ENCODE measurements at places on chromosomes 12 and 14.

- peak; percentile 48 for DNase-seq
These were observed 48.6 kb downstream of the PCNX1 start for GRCh38 chr14:70955543-70956480.

- no peak for DNase-seq
These were observed 252.8 kb downstream of the TMEM117 start for GRCh38 chr12:44088647-44089046.

DNA sequence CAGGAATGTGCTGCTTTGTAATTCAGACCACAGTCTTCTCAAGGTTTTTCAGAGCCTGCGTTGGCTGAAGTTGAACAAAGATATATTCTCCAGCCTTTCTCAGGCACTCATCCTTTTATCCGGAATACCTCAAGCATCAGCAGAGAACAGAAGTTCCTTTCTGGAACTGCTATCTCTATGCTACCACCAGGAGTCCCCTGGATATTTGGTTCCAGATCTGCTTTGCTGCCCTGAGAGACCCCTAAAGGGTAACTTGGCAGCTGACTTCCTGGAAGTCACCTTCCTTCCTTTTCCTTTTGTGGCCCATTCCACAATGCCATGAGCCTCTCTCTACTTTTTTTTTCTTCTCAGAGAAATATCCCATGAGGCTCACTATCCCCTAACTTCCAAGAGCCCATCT, 188.2 kb downstream of the PLCZ1 start:
- DNase-seq, result no peak

GRCh38 chr12:94042321-94042720, 106.1 kb upstream of the PLXNC1 start:
- DNase-seq, result no peak

DNA sequence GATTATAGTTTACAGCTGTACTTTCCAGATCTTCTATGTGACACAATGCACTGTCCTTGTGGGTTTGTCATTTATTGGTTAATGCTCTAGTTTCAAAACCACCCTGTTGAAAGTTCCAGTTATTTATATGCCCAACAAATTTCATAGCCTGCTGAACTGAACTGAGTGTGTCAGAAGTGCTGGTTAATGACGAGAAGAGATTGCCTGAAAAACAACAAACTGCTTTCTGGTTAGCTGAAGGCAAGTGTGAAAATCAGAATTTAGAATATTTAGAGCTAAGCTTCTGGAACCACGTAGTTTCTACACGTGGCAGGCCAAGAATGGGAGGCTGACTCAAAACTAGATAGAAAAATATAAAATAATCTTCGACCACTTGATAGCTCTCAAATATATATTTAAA, 19.1 kb upstream of the RIN3 start:
- no peak for DNase-seq

- peak; percentile 42 for DNase-seq
These were observed 973.3 kb upstream of the TMEM132C start for GRCh38 chr12:127293507-127294310.

GRCh38 chr12:109951751-109952150, 44.4 kb downstream of the GIT2 start:
- DNase-seq, result no peak

GRCh38 chr14:51581017-51581881, 70.5 kb upstream of the FRMD6 start:
- no peak for DNase-seq

- no peak for DNase-seq
These were observed 27.3 kb upstream of the ITPK1 start for GRCh38 chr14:93142854-93143652.

- DNase-seq, result peak; percentile 72
These were observed 7.8 kb downstream of the AKT1 start for GRCh38 chr14:104787736-104788135.

Data from common myeloid progenitor, CD34-positive (primary cell).